ENCODE measurements at places on chromosomes 11 and 22.
A peak's percentile ranks its signal among the peaks of the same experiment; 100 is the strongest.

DNA sequence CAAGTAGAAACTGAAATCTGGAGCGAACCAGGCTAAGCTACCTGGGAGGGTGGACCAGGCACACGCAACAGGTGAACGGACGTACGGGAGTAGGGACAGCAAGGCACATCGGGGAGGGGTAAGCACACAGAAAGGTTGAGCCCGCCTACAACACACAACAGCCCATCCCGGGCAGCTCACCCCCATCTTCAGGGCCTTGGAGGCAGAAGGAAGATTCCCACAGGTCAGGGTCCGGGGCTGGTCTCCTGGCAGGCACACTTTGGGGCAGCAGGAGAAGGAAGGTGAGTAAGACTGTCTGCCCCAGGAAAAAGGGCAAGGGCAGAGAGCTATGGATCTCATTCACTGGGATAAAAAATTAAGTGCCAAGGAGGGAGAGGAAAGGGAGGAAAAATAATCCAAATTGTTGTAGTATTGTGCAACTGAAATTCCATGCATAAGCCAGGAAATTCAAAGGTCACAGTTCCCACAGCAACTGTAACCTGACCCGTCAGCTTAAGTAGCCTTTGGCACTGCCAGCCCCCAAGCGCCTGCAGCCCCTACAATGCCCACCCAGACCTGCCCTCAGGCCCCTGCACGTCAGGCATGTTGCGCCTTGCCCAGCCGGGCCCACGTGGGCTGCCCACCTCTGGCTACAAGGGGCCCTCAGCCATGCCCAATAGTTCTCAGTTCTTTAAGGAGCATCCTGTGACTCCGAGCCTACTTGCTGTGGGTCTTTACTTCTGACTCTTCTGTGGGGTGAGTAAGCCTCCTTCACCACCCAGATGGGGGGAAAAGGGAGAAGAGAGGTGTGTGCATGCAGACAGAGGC is 51.8 kb downstream of the MICAL3 start:
- peak; percentile 61 for DNase-seq

DNA sequence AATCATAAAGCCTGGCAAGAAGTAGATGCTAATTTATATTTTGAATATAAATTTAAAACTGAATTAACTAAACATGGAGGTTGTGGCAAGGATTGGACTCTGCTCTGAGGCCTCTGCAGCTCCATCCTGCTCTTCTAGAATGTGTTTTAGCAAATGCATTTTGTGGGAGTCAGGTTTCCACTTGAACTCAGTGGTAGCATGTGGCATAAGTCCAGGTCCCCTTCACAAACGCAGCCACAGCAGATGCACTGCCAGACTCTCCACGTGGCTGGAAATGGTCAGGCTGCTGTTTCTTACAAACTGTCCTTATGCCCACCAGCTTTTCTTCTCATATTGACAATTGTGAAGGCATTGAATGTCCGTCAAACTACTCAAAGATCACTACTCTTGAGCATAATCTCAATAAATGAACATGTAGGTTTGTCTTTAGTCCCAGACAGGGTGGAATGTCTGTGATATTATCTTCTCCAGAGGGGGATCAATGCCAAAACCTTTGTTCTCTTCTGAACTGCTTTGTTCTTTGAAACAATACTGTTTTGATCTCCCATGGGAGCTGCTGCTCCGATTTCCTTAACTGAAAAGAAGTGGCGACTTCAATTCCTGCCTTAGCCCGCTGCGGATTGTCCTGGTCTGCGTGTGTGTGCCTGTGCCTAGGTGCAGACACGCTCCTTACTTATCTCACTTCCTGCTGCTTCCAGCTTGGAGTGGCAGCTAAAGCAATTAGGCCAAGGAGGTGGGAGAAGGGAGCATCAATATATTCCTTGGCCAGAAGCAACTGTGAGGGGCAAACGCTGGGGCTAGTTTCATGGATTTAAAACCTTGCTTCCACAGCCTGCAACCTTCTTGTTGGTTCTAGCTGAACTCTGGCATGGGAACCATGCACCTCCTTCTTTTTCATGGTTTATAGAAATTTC is 24.2 kb downstream of the EIF4G2 start:
- DNase-seq, result peak; percentile 77

DNA sequence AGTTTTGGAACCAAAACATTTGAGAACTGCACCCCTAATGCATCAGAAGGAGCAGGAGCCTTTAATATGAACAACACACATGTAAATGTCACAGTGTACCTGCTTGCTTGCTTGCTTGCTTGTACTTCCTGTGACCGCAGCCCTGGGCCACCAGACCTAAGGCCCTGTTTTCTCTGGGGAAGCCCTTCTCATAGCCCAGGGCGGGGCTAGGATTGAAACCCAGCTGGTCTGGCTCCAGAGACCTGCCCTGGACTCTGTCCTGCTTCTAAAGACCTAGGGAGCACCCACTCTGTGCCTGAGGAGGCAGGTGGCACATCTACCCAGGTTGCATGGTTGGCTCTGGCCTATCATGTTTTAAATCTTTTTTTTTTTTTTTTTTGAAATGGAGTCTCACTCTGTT is 7.6 kb upstream of the MCM5 start:
- no peak for DNase-seq

DNA sequence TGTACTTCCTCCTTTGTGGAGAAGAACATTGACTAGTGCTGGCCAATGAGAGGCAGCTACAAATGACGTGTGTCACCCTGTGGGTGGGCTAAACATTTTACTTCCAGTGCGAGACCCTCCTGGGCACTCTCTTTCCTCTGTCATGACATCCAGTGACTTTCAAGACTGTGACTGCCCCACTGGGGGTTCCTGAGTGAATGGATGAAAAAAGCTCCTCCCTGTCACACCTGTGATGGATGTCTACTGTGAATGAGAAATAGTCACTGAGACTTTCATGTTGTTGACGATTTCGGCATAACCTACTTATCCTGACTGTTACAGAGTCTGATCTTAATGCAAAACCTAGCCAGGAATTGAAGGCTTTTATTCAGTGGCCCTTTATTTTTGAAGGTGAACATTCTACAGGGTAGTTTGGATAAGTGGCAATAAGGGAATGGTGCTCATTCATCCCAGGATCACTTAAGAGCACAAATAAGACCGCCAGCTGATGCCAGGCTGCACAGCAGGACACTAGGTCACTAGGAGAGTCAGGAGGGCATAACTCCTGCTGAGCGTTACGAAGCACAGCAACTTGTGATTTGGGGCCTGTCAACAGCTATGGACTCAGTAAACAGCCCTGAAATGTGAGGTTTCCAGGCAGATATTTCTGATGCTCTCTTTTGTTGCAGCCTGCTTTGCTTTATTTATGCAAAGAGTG is 636.6 kb downstream of the NTM start:
- no peak for DNase-seq

- DNase-seq, result no peak
These were observed 18.9 kb downstream of the IFT27 start for GRCh38 chr22:36756746-36757655.

- no peak for DNase-seq
These were observed 8.6 kb downstream of the ISX start for GRCh38 chr22:35074583-35074982.

- no peak for DNase-seq
These were observed 166.0 kb downstream of the TENM4 start for GRCh38 chr11:79274636-79275331.

GRCh38 chr11:115996125-115996807 is 492.1 kb upstream of the CADM1 start:
- DNase-seq, result no peak

DNA sequence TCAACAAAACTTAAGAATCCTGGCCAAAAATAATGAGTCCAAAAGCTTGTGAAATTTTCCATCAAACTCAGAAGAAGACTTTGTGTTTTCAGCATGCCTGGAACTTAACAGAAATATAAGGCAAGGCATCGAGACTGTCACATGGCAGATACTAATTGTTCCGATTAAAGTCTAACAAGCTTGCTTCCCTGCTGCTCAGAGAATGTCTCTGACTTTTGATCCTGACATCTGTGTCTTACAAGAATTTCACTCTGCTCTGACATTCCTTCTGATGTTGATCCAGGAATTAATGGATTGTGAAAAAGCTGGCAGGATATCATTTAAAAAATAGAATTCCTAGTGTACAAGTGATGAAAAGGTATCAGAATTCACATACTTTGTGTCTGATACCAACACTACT is 170.2 kb downstream of the DCDC1 start:
- no peak for DNase-seq

- DNase-seq, result no peak
These were observed 6.7 kb upstream of the DNAJB13 start for GRCh38 chr11:73944085-73944484.

GRCh38 chr11:48087974-48088681 is 107.8 kb downstream of the PTPRJ start:
- DNase-seq, result no peak

DNA sequence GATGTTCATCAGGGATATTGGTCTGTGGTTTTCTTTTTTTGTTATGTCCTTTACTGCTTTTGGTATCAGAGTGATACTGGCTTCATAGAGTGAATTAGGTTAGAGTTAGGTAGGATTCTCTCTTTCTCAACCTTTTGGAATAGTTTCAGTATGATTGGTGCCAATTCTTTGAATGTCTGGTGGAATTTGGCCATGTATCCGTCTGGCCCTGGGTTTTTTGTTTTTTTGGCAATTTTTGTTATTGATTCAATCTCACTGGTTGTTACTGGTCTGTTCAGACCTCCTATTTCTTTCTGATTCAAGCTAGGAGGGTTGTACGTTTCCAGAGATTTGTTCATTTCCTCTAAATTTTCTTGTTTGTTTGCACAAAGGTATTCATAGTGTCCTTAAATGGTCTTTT is 54.4 kb downstream of the ATXN10 start:
- no peak for DNase-seq

DNA sequence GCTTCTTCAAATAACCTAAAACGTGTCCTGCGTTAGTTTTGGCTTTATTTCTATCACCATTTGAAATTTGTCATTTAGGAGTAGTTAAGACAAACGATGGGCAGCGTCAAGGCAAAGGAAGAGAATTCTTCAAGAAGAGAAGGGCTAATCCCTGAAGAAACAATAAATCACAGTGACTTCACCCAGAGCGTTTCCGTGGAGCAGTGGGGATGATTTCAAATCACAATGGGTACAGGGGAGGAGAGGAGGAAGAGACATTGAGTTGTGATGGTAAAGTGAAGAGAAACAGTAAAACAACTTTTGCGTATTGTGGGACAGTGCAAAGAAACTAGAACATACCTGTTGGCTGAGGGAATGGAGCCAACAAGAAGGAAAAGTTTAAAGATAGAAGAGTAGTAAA is 9.7 kb downstream of the PDGFD start:
- DNase-seq, result no peak

- no peak for DNase-seq
These were observed 31.6 kb downstream of the MAFF start for GRCh38 chr22:38233427-38233826.

- no peak for DNase-seq
These were observed 5.6 kb downstream of the SLC35C1 start for GRCh38 chr11:45810431-45811108.

DNA sequence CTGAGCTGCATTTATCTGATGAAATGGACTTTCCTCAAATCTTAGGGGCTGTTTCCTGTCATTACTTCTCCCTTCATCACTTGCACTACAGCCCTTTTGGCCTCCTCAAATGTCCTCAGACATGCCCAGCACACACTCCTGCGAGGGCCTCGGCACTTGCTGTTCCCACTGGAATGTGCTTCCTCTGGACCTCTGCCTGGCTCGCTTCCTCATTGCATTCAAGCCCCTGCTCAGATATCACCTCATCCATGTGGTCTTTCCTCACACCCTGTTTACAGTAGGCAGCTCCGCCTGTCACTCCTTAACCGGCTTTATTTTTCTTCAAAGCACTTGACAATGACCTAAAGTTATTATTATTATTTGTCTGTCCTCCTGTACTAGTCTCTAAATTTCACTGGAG is 9.0 kb downstream of the NAT10 start:
- no peak for DNase-seq

- DNase-seq, result no peak
These were observed 40.1 kb upstream of the TOLLIP start for GRCh38 chr11:1349327-1350041.

- DNase-seq, result peak; percentile 77
These were observed at the start of gene PTS for GRCh38 chr11:112226062-112226830. PTS (plus strand) TSS chr11:112226428; CDS start chr11:112226444, 16 bp downstream.

GRCh38 chr22:20651286-20651685 is 122.6 kb upstream of the SERPIND1 start:
- no peak for DNase-seq

DNA sequence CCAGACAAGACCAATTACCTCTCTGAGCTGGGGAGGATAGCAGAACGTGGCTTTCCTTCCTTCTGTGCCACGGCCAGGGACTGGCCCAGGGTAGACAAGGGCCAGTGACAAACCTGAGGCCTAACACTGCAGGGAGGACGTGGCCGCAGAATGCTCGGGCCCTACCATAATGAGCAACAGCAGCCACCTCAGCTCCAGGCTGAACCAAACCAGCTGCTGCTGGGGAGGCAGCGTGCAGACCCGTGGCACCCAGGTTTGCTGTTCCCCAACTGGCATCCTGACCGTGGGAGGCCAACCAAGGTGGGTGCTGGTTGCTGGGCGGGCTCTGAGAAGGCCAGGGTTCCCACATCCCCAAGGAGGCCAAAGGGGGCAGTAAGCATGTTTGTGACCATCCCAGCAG is 83.0 kb downstream of the MORC2 start:
- DNase-seq, result no peak

DNA sequence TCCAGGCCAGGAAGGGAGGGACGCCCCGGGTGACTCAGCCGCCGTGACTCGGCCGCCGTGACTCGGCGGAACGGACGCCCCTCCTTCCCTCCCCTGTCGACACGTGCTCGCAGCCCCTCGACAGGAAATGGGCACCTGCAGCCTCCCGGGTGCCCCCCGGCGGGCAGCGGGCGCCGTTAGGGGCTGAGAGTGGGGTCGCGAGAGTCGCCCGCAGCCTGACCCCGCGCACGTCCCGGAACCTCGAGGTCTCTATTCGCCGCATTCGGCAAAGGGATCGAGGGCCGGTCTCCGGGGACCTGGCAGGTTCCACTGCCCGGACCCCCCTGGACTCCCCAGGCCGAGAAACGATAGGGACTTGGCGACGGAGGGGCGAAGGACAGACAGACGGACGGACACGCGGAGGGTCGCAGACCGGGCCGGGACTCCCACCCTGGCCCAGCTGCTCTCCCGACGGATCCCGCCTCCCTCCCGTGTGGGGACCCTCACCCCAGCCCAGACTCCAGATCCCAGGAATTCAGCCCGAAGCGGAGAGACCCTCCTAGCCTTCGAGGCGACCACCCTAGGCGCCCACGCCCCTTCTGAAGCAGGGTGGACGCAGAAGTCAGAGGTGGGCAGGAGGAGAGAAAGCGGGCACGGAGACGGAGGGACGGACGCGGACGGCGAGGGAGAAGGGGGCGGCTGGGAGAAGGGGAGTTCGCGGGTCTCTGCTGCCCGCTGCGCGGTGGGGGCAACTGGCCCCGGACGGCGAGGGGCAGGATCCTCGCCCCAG is 648 bp downstream of the FOSL1 start:
- no peak for DNase-seq

DNA sequence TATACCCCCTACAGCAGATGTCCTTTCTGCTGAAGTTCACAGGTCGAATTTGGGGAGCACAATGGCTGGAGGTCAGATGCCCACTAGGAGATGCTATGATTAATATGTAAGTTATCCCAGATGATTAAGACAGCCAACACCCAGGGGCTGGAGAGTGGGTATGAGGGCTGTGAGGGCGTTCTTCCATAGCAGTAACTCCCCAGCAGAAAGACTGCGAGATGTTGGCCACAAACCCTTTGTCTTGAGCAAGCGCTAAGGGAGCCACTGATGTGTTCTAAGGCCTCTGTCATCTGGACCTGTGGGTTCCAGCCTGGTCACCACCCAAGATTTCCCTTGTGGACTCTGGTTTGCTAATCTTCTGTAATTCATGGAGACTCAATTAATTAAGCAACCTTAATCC is 77.6 kb downstream of the BMAL1 start:
- no peak for DNase-seq

- no peak for DNase-seq
These were observed 137.6 kb downstream of the CD44 start for GRCh38 chr11:35276396-35277145.

Measured in SJCRH30 (cell line).